ENCODE measurements at places on chromosomes 5 and 9.

GRCh38 chr5:130335117-130335516 is 430.9 kb downstream of the CHSY3 start:
- no peak for DNase-seq

GRCh38 chr5:168438349-168438748 is 47.9 kb upstream of the RARS1 start:
- DNase-seq: no peak

GRCh38 chr9:36934478-36935065 is 99.5 kb downstream of the PAX5 start:
- DNase-seq: no peak

GRCh38 chr5:180982008-180982741 is 6.5 kb upstream of the BTNL3 start:
- DNase-seq: no peak

DNA sequence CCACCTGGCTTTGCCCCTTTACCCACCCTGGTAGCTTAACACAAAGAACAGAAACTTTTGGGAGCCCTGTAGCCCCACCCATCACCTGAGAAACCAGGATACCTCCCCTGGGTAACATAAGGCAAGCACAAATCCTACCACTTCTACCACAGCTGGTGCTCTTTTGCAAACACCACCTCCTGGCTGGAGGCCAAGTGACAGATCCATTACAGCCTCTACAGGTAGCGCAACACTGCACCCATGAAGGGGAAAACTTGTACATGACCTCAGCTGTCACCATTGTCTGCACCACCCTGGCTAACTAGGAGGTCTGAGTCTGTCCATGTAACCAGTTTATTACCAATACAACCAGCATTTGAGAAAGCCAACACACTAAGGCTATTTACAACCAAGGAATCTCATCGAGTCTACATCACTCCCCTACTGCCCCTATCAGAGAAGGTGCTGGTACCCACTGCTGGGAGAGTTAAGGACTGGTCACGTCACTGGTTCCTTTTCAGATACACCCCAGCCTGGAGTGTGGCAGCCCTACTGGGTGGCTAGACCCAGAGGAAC is 128.6 kb downstream of the PJA2 start:
- no peak for DNase-seq

- no peak for DNase-seq
Observed at GRCh38 chr5:173512637-173513435, 103.6 kb downstream of the BOD1 start.

GRCh38 chr5:118441956-118442355 is 546.4 kb downstream of the DTWD2 start:
- DNase-seq: no peak

- no peak for DNase-seq
Observed at GRCh38 chr9:15271403-15271802, 35.6 kb downstream of the TTC39B start.

DNA sequence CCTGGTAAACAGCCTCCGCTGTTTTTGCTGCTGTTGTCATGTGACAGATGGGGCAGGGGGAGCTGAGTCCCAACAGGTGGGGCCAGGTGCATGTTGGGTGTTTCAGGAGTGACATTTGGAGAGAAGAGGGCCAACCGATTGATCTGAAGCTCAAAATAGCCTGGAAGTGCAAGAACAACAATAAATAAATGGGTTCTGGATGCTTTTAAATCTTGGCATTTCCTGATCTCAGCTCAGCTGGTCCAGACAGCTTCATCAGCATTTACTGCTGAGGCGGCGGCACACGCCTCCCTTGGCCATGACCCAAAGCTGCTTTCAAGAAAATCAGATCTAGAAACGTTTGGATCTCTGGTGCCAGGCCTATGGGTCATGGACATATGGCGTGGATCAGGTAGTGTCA is 70.5 kb downstream of the PPARGC1B start:
- no peak for DNase-seq

DNA sequence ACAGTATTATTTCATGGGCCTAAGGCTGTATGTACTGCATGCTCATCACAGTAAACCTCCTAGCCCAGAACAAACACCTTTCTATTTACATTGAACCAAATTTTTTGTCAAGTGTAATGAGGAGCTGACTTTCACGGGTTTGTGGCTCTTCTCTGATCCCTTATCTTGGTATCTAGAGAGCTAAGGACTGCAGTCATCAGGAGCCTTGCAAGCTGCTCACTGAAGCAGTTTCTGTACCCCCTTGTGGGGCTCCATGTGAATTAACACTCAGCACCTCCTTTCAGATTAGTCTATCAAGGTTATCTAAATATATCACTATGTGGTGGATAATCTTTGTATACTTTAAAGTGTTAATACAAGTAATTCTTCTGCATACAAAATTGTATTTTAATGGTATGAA is 108.2 kb downstream of the AUH start:
- DNase-seq: no peak

All from AG08396 (cell line).